Activated T-cell treated with anti-CD3 and anti-CD28 coated beads, Interleukin-2, amount 50 U/mL, for 48 hours (primary cell): ENCODE measurements at places on chromosomes 7 and 10.
A peak's percentile ranks its signal among the peaks of the same experiment; 100 is the strongest.

- no peak for DNase-seq
These were observed 112.3 kb downstream of the BTRC start for GRCh38 chr10:101466016-101466912.

- DNase-seq = no peak
These were observed 90.3 kb downstream of the CPED1 start for GRCh38 chr7:121078701-121079227.

DNA sequence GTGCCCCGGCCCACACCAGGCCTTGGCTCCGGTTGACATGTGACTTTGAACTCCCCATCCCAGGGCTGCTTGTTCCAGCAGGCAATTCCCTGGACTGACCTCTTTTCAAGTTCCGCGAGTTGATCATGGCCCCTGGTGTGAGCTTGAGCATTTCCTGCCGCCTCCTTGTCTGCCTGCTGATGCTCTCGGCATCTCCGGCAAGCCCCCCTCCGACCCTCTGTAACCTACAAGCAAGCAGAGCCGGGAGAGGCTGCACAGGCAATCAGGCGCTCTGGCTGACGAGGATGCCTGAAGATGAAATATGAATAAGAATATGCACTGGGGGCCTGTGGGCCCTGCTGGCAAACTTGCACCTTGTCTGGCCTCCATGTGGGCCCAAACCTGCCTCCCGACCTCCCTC lies 304.9 kb upstream of the MKI67 start:
- DNase-seq = no peak

- no peak for DNase-seq
These were observed 4.1 kb upstream of the TAS2R5 start for GRCh38 chr7:141785706-141786552.

DNA sequence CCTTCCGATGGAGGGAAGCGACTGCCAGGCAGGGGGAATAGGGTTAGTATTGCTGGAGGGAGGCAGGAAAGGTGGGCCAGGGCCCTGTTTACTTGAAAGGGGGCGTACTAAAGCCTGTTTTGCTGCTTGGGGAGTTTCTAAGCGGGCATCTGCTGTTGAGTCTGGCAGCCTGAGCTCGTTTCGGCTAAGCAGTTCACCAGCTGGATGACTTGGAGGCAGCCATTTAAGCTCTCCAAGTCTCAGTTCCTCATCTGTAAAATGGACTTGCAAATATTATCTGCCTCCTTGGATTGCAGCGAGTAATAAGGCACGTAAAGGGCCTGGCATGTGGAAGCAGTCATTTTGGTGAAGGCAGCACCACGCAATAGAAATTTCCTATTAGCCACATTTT lies 44.0 kb downstream of the LDB3 start:
- DNase-seq = no peak

DNA sequence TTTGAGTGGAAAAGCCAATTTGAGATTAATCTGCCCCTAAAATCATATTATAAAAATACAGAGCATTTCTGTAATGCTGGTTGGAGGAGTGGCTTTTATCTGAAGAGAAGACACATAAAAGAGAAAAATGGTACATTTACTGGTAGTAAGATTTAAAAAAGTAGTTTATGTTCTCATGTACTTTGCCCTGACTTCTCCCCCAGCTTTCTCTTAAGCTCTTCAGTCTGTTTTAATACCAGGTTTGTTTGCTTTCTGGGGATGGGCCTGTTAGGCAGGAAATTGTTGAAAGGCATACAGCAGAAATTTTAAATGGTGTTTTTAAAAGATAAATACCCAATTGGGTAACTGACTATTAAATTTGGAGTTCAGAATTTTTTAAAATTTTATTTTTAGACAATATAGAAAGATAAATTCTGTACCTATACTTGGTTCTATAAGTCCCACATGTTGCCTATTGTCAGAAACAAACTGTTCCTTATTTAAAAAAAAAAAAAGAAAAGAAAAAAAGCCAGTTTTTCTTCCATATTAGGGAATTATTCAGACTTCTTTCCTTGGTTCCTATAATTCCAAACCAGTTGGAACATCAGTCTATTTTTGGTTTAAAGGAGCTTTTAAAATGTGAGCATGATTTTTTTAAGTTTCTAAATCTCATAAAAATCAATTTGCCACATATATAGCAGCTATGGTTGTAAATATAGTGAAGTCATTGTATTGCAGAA lies 136.6 kb downstream of the ARID5B start:
- no peak for DNase-seq

GRCh38 chr7:87369216-87369615 lies 23.8 kb downstream of the CROT start:
- no peak for DNase-seq

- DNase-seq = no peak
These were observed 27.6 kb downstream of the CLDN12 start for GRCh38 chr7:90430614-90431460.

- no peak for DNase-seq
These were observed 202.9 kb downstream of the DKK1 start for GRCh38 chr10:52517012-52517411.

DNA sequence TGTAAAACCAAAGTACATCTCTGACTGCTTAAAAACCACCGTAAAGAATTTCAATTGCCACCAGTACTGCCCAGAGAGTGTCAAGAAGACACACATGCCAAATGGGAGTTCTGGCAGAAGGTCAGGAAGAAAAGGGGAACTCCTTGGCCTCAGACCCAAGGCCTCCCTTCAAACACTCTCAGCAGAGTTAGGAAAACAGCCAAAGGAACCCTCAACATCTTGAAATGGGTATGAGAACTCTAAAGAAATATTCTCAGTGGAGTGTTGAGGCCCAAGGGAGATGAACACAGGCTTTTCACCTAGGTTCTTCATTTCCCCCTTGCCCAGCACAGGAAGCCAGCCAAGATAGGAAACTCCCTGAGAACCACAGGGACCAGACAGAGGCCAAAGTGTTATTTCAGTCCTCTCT lies 96.1 kb upstream of the ASAH2 start:
- no peak for DNase-seq

GRCh38 chr10:91190876-91191583 lies 29.4 kb upstream of the PCGF5 start:
- DNase-seq = no peak

- DNase-seq = no peak
These were observed 136.0 kb downstream of the PHF14 start for GRCh38 chr7:11109659-11110058.

- no peak for DNase-seq
These were observed 30.1 kb upstream of the PTPRN2 start for GRCh38 chr7:158617737-158618128.

DNA sequence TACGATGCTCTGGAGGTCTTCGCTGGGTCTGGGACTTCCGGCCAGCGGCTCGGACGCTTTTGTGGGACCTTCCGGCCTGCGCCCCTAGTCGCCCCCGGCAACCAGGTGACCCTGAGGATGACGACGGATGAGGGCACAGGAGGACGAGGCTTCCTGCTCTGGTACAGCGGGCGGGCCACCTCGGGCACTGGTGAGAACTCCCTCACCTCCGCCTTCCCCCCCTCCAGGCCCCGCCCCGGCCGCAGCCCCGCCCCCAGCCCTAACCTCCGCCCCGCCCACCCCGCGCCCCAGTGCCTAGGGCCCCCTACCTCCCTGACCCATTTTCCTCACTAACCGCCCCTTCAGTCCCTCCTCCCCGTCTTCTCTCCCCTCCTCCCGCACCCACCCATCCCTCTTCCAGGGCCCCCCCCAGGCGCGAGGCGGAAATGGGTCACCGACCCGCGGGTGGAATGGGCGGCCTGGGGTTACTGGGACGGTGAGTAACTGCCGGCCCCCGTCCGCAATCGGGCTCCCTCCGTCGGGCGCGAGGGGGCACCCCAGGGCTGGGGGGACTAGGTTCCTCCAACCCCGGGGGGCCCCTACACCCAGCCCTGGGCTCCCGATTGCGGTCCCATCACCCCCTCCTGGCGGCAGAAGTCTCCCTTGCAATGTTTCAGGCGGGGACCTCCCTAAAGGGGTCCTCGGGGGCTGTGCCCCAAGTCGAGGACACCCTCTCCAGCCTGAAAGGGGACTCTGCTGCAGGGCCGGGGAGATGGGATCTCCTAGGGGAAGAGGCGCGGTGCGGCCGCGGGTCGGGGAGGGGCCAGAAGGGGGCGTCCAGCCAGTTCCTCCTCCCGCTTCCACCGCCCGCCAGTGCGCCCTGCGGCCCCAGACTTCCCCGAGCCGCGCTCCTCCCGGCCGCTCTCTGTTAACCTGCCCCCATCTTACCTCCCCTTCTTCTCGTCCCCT lies 2.1 kb downstream of the PCOLCE start:
- peak; percentile 89 for DNase-seq

DNA sequence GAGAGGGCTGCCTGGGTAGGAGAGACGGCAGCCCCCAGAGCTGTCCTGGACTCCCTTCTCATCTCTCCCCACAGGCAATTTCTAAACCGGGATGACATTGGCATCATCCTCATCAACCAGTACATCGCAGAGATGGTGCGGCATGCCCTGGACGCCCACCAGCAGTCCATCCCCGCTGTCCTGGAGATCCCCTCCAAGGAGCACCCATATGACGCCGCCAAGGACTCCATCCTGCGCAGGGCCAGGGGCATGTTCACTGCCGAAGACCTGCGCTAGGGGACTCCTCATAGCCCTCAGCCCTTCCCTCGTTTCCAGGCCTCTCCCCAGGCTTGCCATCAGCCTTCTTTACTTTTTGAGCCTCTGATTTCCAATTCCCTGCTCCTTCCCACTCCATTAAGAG lies 2.6 kb downstream of the ATP6V1F start:
- DNase-seq = no peak
